GM23248 (cell line): ENCODE measurements at places on chromosomes 13 and 19. TPM values are rescaled to one million over a fixed set of nuclear protein-coding genes. Genes with fewer than 3 reads are reported as not detected.

GRCh38 chr13:45104261-45104660, 16.0 kb upstream of the GTF2F2 start:
- no peak for DNase-seq

DNA sequence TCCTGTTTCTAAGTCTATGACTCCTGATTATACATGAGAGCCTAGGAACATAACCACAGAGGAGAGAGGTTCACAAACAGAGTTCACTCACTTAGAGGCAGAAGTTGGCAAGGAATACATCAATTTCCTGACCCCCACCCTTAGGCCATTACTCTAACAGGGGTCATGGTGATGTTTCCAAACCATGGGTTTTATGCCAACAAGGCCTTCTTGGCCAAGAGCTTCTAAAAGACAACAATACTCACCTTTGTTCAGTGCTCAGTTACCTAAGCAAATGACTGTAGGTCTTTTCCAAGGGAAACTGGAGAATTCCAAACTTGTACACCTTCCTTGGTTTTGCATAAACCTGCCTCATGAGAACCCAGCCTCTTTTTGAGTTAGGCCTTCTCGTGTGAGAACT, 52.6 kb downstream of the ERICH4 start:
- no peak for DNase-seq

- no peak for DNase-seq
Observed at GRCh38 chr13:35964863-35965180, 166.4 kb downstream of the DCLK1 start.

GRCh38 chr13:41179593-41180250, 14.6 kb downstream of the KBTBD7 start:
- DNase-seq, result peak; percentile 81

DNA sequence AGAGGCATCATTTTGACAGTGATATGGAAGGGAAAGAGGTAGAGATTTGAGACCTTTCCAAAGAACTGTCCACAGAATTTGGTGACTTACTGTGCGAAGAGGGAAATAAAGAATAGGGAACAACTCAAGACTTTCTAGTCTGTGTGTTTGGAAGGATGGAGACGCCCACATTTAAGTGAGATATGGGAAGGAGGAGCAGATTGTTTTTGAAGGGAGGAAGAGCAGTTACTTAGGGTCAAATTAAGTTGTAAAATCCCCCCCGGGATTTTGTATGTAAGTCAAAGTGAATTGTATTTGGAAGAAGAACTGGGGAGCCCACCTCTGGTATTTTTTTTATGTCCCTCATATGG, 1.2 kb downstream of the USPL1 start:
- no peak for DNase-seq

DNA sequence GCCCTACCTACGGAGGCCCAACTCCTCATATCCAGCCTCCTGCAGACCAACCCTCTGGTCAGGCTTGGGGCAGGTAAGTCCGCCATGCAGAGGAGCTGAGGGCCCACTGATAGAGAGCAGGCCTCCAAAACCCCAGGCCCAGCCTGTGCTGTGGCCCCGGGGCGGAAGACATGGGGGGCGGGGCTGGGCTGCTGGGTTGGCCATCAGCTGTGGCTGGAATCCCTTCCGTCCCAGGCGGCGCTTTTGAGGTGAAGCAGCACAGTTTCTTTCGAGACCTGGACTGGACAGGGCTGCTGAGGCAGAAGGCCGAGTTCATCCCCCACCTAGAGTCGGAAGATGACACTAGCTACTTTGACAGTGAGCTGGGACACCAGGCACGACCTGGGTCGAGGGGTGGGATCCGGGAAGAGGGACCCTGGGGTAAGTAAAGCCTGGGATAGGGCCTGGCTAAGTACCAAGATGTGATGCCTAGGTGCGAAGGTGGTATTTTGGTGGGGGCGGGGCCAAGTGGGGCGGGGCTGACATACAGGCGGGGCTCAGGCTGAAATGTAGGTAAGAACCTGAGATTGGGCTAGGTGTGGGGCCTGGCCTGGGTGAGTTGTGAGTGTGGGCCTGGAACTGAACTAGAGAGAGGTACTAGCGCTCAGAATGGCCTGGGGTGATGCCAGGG, 15.4 kb downstream of the DNASE2 start:
- no peak for DNase-seq

DNA sequence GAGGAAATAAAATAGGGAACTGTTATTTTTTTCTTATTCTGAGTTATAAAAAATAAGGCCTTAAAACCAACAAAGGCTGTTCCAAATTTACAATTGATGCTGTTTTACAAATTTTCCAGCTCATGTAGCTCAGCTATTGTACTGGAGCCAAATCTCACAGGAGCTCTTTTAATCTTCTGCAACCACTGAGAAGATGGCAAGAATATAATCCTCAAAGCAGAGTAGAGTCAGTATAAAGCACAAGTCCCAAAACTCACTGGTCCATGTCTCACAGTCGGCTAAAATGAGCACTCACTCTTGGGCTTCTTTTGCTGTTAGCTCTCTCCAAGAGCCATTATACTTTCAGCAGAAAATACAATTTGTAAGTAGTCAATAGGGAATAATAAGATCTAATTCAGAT, 1074.4 kb upstream of the PRR20A start:
- DNase-seq, result no peak

DNA sequence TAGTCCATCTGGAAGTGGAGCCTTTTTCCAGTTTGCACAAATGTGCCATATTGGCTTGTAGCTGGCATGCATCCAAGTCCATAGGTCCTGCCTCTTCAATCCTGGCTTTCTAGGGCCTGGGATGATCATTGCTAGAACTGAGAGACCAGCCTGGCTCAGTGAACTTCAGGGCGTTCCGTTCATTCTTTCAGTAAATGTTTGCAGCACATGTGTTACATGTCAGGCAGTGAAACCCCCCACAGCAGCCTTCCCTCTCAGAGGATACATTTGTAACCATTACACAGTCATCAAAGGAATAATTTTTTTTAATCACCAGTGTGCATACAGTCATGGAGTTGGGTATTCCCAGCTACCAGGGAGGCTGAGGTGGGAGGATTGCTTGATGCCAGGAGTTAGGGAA, 9.7 kb downstream of the FUT2 start:
- DNase-seq, result no peak

DNA sequence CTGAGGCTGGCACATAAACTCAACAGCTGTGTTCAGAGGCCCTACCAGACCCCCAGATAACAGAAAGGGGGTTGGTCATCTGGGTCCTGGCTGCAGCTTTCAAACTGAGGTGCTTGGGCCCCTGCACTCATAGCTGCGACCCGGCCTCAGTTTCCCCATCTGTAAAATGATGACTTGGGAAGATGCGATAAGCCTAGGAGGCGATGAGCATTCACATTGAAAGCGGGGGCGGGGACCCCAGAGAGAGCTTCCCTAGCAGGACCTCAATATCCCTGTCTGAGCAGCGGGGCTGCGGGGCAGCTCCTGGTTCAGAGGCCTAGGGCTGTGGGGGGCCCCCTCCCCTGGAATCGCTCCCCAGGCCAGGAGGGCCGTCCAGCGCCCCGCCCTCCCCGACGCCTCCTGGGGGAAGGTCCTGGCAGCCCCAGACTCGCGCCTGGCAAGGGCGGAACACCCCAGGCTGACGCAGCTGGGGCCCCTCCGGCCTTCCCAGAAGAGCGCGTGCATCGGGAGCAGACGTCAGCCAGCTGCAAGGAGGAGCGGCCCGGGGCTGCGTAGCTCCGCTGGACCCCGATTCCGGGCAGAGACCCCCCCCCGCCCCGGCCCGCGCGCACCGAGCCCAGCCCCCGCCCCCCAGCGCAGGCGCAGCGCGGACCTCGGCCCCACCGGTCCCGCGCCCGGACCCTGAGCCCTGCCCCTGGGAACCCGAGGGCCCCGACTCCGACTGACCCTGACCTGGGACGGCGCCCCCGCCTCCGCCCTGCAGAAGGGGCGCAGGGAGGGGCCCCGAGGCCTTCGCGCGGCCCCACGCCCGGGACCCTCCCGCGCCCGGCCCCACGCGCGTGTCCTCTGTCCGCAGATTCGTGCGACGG, 3.5 kb downstream of the FSTL3 start:
- peak; percentile 90 for DNase-seq

DNA sequence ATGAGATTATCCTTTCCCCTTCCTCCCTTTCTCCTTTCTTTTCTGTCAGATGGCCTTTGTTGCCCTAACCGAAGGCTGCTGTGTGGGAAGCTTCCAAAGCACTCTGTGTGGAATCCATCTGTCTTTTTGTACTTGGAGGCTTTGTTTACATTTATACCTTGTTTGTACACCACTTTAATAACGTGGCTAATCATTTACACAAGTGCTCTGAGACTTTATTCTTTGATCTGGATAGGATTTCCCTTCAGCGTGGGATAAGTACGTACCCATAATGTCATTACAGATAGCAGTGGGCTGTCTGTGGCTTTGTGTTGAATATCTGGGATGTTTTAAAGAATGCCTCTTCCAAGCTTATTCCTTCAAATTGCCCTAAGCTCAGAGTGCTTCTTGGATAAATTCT, 684.7 kb upstream of the SLITRK5 start:
- peak; percentile 0 for DNase-seq

GRCh38 chr19:32809754-32810153, 59.8 kb downstream of the SLC7A9 start:
- DNase-seq, result no peak

- no peak for DNase-seq
Observed at GRCh38 chr19:5648464-5648863, 25.6 kb downstream of the SAFB start.

The ZNF418 gene
- total RNA-seq, result 2.6 and 2.8 TPM in 2 replicates

The SEMA6B gene
- not detected in 2 replicates for total RNA-seq

The SLC25A42 gene
- total RNA-seq, result 6.9 and 7.3 TPM in 2 replicates

The CLC gene
- not detected in 2 replicates for total RNA-seq

The RTBDN gene
- not detected in 2 replicates for total RNA-seq

The CACNG6 gene
- total RNA-seq, result not detected in 2 replicates

The KLK1 gene
- not detected in 2 replicates for total RNA-seq

The EID2B gene
- total RNA-seq, result 3.4 and 3.9 TPM in 2 replicates

The SOX1 gene
- total RNA-seq, result not detected in 2 replicates

The CC2D1A gene
- total RNA-seq, result 20.6 and 22.8 TPM in 2 replicates

The CHST8 gene
- total RNA-seq, result 0.89 and 1.1 TPM in 2 replicates

The GFY gene
- not detected in 2 replicates for total RNA-seq

The BEST2 gene
- total RNA-seq, result not detected in 2 replicates
